NCI-H1048 (cell line): ENCODE measurements at places on chromosomes 5 and 9.

DNA sequence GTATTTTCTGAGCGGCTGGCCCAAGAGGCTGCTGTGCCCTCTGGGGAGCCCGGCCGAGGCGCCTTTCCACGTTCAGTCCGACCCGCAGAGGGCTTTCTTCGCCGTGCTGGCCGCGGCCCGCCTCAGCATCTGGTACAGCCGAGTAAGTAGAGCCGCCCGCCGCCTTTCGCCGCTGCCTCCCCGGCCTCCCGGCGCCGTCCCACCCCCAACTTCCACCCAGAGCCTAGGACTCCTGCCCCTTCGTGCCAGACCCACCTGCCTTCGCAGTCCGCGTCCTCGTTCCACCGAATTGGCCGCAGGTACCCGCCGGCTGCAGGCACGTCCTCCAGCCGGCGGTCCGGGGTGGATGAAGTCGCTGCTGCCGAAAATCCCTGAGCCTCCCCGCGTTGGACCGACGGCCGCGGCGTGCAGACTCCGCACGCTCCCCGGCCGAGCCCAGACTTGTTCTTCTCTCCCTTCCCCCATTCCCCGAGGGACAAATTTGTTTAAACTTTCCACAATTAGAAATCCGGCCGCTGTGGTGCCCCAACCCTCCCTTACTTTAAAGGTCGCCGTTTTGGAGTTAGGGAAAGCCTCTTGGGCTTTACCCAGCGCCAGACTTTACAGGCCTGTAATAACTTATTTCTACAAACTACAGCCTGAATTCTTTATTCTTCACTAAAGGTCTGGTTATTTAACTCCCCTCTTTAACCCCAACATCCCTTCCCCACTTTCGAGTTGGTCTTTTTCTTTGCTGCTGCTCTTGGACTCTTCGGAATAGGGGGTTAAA is 589 bp downstream of the RIC1 start:
- DNase-seq, result no peak

DNA sequence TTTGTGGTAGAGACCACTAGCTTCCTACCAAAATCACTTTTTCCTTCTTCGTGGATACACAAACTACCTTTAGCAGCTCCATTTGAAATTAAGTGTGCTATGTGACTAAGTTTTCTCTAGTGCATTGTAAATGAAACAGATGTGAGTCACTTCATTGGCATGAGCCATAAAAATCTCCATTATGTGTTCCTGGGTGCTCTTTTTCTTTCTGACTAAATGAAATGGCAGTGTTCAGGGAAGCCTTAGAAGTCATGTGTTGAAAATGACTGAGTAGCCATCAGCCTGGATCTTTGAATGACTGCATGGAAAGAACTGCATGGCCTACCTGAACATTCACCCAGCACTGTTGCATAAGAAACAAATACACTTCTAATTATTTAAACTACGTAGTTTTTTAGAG is 107.9 kb downstream of the NDUFAF2 start:
- DNase-seq, result no peak

DNA sequence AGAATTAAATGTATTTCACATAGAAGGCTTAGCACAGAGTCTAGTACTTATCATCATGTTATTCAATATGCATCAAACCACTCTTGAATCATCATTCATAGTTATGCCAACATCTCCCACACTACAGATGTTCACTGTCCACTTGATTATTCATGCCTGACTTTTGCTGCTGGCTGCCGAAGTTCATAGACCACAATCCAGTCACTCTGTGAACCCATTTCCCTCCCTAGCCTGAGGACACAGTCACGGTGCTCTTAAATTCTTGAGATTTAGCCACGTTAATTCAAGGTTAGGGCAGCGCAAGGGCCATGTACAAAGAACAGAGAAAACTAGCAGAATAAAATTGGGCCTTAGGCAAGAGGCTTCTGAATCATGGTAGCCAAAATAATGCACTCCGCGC is 32.4 kb downstream of the ABCA1 start:
- DNase-seq, result no peak

DNA sequence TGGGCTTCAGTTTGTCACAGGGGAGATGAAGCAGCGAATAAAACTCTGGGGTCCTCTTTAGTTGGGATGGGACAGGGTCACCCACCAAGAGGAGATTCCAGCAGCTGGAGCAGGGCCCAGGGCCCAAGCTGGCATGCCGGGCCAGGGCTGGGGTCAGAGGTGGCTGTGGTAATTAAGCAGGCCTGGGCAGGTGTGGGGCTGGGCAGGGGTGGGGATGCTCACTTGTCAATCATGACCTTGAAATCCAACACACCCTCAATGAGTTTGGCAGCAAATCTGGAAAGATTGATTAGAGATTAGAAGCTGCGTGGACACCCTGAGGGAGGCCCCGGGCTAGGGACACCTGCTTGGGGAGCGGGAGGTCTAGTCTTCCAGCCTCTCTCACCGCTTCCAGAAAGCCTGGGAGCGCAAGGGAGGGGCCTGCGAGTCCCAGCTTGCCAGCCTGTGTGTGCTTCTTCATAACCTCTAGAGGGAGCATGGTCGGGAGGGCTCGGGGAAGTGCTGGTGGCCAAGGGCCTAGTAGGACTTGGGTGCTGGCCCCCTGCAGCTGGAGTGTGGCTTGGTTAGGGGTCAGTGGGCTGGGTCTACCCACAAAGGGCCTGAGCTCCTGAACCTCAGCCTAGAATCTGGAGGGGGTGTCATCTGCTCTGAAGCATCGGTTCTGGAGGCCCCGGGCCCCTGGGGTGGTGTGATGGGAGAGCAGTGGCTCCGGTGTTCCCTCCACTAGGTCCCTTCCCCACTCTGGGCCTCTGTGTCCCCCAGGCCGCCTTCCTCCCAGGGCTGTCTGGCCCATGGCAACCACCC is 7.6 kb downstream of the CRAT start:
- DNase-seq, result no peak

- no peak for DNase-seq
Measured at GRCh38 chr9:18824095-18824666, 208.8 kb downstream of the SAXO1 start.

DNA sequence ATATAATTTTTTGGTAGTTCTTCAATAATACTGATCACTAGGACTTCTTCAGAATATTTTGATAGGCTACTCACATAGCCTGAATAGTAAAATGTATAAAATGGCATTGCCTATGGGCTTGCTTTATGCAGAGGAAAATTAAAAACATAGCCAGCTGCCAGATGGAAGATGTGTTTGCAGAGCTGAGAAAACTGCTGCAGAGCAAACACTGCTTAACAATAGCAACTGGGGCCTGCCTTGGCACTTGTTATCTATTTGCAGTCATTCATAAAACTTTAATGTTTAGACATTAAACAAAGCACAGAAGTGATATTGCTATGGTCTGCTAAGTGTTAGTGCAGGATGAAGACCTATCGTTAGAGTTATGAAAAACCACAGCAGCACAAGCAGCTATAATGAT is 151.5 kb upstream of the SMC2 start:
- DNase-seq, result no peak

GRCh38 chr5:179238628-179238970 is 106.7 kb downstream of the ADAMTS2 start:
- DNase-seq, result no peak

DNA sequence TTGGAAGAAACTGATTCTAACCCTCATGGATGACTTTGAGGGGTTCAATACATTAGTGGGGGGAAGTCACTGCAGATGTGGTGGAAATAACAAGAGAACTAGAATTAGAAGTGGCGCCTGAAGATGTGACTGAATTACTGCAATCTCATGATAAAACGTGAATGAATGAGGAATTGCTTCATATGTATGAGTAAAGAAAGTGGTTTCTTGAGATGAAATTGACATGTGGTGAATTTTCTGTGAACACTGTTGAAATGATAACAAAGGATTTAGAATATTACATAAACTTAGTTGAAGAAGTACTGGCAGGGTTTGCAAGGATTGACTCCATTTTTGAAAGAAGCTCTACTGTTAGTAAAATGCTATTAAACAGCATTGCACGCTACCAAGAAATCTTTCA is 113.0 kb downstream of the UGCG start:
- no peak for DNase-seq
